Epithelial cell of esophagus (primary cell): ENCODE measurements at places on chromosomes 5 and 9.

- no peak for DNase-seq
Observed at GRCh38 chr5:168707716-168708695, 128.8 kb upstream of the PANK3 start.

- DNase-seq: no peak
Observed at GRCh38 chr5:171496456-171496855, 77.0 kb downstream of the FGF18 start.

DNA sequence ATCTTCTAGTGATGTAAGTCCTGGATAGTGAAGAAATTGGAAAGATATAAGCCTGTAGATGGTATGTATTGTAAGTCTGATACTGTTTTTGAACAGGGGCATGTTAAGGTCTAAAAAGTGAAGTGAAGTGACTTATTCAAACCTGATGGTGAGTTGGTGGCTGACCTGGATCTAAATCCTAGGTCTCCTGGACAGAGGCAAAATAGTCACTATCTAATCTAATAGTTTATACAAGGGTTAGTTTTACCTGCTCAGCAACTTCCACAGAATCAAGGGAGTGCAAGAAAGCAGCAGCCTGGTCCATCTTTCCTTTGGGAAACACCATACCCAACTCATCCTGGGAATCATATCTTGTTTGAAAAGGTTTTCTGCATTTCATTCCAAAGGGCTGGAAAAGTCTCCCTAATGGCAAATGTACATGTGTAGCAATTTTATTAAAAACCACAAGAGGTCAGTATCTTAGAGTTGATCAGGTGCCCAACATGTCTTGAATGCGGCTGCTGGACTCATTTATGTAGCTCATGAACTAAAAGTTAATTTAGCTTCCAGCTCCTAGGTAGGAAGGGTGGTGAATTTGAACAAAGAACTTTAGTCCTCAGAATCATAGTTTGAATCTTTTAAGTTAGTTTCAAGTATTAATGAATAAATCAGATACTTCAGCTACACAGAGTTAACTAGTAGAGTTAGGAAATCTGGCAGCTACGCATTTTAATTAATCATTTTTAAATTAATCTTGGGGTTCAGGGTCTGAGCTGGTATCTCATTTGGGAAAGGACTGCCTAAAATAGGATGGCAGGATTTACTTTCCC lies 26.0 kb downstream of the SKP2 start:
- DNase-seq: peak; percentile 54

DNA sequence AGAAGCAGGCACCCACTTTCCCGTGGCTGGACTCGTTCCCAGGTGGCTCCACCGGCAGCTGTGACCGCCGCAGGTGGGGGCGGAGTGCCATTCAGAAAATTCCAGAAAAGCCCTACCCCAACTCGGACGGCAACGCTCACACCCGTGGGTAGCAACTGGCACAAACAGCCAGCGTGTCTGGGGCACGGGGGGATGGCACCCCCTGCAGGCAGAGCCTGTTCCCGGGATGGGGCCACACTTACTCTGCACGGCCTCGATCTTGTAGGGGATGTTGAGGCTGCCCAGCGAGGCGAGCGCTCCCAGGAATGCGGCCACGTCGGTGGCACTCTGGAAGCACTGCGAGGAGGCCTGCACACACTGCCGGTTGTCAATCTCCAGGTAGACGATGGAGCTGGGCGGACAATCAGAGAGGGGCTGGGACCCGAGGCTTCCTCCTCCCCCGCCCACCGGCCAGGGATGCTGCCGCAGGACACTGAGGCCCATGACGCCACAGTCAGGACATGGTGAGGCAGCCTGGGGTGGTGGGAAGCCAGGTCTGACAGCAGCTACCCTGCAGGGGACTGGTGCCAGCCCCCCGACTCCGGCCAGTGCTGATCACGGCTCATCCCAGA lies 20.2 kb upstream of the SEC16A start:
- DNase-seq: no peak

GRCh38 chr5:101102506-101102905 lies 199.4 kb upstream of the ST8SIA4 start:
- peak; percentile 59 for DNase-seq

GRCh38 chr9:32899181-32899580 lies 102.2 kb downstream of the APTX start:
- peak; percentile 59 for DNase-seq

DNA sequence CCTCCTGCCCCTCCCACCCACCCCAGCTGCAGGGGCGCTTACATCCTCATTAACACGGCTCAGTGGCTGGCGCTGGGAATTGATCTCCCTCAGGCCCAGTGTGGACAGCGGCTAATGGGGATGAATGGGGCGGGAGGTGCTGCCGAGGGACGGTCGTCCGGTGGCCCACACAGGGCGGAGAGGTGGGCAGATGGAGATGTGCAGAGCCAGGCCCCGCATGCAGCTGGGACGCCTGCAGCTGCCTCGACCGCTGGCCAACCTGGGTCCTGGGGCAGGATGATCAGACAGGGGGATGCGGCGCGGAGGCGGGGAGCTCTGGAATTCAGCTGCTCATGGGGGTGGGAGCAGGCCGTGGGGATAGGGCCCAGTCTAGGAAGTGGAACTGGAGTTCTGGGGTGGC lies 17.6 kb downstream of the TSPAN17 start:
- no peak for DNase-seq

GRCh38 chr9:74293479-74293878 lies 203.7 kb upstream of the RORB start:
- no peak for DNase-seq

DNA sequence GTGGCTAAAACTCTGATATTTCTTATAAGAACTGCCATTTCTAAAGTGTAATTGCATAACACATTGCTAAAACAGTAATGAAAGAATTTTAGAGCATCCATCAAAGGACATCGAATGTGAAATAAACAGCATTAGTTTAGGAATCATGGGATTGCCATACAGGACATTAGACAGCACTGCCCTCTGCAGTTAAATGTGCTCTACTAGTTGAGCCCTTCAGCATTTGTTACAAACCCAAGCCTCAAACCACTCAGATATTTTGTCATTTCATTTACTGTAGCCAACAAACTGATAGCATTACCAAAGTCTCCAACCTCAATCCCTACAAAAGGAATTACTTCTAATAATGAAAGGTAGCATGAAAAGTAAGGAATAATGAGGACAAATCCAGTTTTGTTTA lies 116.8 kb upstream of the COX7C start:
- DNase-seq: peak; percentile 3

DNA sequence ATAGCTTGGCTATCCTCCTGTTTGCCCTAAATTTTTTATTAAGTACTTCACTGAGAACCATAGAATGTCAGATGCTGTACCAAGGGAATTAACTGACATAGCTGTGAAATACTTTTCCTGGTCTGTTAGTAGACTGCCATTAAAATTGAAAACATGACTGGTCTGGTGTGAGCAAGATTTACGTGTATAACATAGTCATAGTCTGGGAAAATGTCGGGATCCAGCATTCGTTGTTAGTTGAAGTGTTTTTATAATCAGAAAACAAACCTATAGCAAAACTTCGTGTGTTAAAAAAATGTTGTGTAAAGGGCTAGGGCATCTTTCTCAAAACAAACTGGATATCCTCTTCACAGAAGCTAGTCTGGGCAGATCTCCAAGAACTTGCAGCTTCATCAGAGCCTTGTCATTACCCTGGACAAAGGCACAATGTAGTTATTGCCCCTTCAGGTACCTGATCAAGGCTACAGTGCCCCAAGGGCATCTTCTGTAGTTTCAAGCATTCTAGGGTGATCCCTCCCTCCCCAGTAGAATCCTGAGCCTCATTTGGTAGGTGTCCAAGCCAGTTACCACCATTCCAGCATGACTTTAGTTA lies 454.2 kb upstream of the SGCD start:
- peak; percentile 6 for DNase-seq

- DNase-seq: peak; percentile 36
Observed at GRCh38 chr9:135281791-135282737, 194.6 kb downstream of the OLFM1 start.

GRCh38 chr5:6453937-6454560 lies 5.4 kb downstream of the UBE2QL1 start:
- no peak for DNase-seq

GRCh38 chr5:112267231-112267630 lies 151.8 kb downstream of the EPB41L4A start:
- DNase-seq: no peak

- DNase-seq: no peak
Observed at GRCh38 chr5:121288781-121289180, 562.9 kb upstream of the FTMT start.

DNA sequence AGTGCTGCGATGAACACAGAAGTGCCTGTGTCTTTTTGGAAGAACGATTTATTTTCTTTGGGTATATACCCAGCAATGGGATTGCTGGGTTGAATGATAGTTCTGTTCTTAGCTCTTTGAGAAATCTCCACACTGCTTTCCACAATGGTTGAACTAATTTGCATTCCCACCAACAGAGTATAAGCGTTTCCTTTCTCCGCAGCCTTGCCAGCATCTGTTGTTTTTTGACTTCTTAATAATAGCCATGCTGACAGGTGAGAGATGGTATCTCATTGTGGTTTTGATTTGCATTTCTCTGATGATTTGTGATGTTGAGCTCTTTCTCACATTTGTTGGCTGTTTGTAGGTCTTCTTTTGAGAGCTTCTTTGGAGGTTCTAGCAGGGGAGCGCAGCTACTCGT lies 134.6 kb downstream of the TENT4A start:
- DNase-seq: no peak

- peak; percentile 92 for DNase-seq
Observed at GRCh38 chr9:31372799-31373587, 1011.5 kb upstream of the ACO1 start.

GRCh38 chr5:11076945-11077613 lies 316.0 kb upstream of the DAP start:
- DNase-seq: no peak

DNA sequence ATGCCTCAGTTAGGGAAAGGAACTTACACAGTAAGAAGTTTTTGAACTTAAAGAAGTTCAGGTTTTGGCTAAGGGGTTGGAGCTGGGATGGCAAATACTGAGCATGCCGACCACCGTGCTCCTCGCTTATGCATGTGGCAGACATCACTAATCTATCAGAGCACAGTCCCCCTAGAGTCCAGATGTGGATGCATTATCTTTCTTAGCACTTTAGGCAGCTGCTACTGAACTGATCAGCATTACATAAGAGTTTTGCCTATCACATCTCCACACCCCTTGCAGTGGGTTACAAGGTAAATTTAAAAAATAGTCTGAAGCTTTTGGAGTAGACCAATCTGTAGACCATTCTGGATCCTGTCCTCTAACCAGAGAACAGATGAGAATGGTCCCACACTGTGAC lies 22.4 kb downstream of the MACIR start:
- DNase-seq: no peak

GRCh38 chr5:88518131-88519016 lies 249.7 kb upstream of the TMEM161B start:
- no peak for DNase-seq

DNA sequence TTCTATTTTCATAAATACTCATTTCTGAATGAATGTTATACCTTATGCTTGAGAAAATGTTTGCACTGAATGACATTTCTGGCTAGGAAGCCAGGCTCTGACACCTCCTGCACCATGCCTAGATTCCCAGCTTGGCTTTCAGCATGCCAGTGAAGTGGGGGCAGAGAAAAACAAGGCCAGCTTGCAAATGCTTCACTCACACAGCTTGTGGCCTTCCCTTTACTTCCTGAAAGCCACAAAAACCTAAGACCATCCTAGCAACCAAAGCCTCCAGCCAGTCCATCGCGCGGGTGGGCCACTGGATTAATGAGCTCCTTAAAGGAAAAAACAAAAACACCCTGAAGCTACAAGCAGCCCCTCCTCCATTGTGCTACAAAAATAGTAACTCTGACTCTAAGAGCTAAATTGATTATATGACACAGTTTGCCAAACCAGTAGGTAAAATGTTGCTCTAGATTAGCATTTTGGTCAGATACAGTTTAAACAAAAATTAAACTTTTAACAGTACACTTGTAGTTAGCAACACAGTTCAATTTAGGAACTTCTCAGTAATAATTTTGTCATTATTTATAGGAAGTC lies 159.9 kb downstream of the TSSK1B start:
- no peak for DNase-seq

DNA sequence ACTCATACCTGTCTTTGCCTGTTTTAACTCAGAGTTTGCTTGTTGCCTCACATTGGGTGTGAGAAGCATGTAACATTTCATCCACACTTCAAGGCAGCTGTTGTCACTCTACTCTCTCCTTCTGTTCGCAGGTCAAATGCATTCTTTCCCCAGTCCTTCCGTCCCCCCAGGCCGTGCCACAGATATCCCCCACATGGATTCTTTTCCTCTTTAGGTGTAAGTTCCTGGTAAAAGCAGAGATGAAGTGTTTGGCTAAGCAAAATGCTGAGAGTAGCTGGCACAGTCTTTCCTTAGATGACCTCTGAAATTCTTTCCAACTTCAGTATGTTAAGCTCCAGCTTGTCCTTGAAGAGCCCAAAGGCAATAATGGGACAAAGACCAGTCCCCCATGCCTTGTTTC lies 328.2 kb downstream of the SLIT3 start:
- DNase-seq: no peak

DNA sequence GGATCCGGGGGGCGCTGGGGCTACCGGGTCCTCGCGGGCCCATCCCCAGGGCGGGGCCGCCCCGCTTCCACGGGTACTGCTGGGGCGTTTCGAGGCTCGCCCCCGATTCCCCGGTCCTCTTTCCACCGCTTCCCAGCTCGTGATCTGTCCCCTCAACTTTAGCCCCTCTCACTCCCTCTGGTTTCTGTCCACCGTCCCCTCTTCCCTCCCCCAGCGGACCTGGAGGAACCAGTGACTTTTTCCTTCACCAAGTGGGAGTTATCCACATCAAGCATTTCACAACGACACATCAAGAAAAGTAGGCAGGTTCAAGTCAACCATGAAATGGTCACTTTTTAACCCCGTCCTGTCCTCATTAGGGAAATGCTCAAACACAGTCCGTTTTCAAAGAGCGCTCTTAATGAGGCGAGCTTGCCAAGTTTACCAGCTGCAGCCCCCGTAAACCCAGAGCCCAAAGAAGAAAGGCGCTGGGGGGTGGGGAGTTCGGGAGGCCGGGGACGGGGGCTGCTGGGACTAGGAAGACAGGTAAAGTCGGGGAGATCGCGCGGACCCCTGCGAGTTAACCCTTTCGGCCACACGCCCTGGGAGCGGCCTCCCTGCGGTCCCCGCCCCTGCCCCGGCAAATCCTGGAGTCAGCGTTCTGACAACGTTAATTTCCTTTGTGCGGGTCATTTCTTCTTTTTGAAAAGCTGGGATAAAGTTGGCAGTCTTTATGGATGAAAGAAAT lies 2.1 kb upstream of the NFIB start:
- DNase-seq: no peak

GRCh38 chr5:61277781-61278180 lies 54.3 kb upstream of the ZSWIM6 start:
- DNase-seq: peak; percentile 98

DNA sequence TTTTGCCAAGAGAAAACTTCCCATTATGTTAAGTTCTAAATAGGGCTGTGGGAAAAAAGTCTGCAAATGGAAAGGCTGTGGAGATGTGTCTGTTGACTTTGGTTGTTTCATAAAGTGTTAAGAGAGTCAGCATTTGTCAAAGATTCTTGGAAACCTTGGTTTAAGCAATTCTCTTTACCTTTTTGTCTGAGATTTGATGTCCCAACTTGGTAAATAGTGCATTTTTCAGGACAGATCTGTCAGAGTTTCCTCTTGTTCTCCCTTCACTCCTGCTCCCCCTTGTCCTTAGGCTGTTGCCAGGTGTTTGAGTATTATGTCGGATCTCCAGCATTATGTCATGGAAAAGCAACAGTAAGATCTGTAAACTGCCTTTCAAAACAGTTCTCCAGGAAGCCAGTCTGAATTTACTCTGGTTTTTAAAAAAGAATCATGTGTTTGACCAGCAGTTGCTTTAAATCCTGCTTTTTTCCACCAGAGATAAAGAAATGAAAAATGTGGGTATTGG lies 79.1 kb upstream of the ADAMTSL1 start:
- DNase-seq: no peak
